ENCODE measurements at places on chromosomes 3 and 15.

- DNase-seq, result no peak
Measured at GRCh38 chr15:74193905-74194304, 8.7 kb downstream of the STRA6 start.

- DNase-seq, result no peak
Measured at GRCh38 chr15:82613747-82614146, 33.4 kb downstream of the CPEB1 start.

GRCh38 chr15:69973102-69973714 is 124.5 kb downstream of the TLE3 start:
- DNase-seq, result no peak

DNA sequence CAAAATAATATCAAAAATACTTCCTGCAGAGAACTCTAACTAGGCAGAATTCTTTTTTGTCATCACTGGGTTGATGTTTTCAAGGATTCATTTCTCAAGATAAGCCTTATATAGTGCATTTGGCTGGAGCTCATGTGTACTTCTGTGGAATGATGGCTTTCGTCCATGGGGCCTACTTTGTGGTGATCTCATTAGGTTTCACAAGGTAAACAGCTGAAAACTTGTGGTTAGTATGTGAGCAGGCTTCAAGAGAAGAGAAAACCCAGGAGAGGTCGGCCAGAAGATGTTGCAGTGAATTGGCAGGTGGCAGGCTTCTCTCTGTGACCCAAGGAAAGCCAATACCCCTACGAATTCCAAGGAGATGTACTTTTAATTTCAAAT is 121.4 kb upstream of the PHLDB2 start:
- DNase-seq, result peak; percentile 91

DNA sequence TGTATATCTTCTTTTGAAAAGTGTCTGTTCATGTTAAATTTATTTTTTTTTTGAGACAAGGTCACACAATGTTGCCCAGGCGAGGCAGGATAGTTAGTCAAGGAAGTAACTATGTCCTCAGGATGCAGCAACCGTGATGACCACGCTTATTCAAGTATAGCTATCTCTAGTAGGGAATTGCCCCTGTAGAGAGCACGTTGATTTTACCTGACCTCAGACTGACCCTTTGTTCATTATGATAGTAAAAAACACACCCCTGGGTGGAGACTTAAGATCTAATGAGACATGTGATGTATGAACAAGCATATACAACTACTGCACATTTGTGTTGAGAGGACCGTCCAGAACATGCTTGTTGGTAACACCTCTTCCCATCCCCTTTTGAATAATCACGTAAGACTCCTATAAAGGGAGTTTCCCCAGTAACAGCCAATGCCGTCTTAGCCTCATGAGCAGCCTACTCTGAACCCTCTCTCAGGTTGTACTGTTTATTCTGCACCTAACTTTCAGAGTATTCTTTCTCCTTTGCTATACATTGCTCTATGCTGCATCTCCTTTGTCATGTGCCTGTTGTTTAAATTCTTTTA is 32.9 kb downstream of the ZNF621 start:
- DNase-seq, result no peak

- no peak for DNase-seq
Measured at GRCh38 chr3:170640737-170641171, 54.9 kb upstream of the SLC7A14 start.

- peak; percentile 49 for DNase-seq
Measured at GRCh38 chr3:167735233-167736138, at the start of gene SERPINI1. SERPINI1 (plus strand) TSS chr3:167735721; CDS start chr3:167789129, 53,408 bp downstream.

- DNase-seq, result no peak
Measured at GRCh38 chr3:182178488-182179200, 466.9 kb downstream of the SOX2 start.

DNA sequence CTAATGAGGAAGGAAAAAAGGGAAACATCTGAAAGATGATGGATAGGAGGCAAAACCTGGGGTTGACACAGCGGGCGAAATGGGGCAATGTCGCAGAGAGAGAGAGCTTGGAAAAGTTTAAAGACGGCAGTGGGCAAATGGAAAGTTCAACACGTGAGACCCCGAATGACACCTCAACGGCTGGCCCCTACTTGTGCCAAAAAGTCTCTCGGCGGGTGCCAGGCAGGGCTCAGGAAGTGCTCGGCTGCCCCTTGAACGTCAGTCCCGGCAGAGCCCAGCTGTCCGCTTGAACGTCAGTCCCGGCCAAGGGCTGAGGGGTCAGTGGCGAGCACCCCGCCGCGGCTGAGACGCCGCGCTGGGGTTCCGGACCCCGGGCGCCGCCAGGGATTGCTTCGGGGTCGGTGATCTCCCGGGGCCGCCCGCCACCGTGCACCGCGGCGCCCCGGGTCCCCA is 658 bp downstream of the EOGT start:
- DNase-seq, result no peak

DNA sequence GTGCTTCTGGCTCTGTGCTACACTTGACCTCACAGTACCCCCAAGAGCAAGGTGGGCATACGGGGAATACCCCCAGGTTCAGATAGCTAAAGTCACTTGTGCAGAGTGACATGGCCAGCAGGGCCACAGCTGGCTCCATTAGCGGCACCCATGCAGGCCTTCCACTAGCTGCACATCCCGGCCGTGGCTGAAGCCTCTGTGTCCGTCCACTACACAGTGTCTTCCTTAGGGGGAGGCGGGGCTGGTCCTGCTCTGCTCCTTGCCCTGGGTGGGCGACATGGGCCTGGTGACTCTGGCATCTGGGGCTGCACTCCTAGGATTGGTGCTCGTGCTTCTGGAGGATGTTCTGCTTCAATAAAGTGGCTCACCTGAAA is 169.1 kb upstream of the IQSEC1 start:
- DNase-seq, result no peak

DNA sequence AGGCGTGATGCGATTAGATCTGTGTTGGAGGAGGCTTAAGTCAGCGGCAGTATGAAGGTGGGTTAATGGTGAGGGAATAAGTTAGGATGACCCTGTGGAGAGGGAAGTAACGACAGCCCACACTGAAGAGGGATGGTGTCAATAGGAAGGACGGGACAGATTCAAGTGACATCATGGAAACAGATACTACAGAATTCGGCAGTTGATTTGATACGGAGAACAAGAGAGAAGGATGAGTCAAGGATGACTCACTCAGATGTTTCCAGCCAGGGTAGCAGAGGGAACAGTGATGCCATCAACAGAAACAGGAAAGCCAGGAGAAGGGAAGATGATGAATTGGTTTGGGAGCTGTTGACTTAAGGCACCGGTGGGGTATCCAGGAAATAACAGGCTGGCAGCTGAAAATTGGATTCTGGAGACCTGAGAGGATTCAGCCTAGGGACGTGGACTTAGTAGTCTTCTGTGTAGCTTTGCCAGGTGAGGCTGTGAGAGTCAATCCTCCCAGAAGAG is 38.0 kb downstream of the SHC4 start:
- DNase-seq, result peak; percentile 59

DNA sequence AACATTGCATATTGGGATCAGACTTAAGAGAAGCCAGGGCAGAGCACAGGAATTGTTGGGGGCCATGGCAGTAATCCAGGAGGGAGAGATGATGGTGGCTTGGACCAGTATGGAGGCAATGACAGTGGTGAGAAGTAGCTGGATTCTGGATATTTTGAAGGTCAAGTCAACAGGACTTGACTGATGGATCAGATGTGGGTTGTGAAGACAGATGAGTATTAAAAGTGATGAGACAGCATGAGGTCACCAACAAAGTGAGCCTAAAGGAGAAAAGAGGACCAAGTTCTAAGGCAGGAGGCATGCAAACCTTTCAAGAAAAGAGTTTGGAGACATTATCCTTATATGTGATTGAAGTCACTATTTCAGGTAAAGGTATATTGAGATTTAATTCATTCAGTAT is 56.6 kb upstream of the TIPARP start:
- no peak for DNase-seq

GRCh38 chr3:146131616-146132410 is 29.2 kb downstream of the PLOD2 start:
- DNase-seq, result peak; percentile 64

DNA sequence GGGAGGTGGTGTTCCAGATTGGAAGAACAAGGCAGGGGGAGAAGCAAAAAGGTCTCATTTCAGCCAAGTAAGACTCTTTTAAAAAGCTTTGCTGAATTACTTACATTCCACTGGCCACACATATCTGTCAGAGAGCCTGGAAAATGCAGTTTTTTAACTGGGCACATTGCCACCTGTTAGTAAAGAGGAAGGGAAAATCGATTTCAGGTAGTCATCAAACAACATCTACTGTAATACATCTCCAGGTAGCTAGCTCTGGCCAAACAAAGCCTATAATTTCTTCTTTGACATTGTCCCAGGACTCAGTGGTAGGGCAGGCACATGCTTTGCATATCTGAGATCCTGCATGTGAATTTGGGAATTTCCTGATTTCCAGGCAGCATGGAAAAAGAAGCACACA is 480.7 kb upstream of the SUCLG2 start:
- no peak for DNase-seq

- DNase-seq, result no peak
Measured at GRCh38 chr3:150898046-150898754, 7.0 kb downstream of the MINDY4B start.

- peak; percentile 67 for DNase-seq
Measured at GRCh38 chr3:53776494-53777101, 69.6 kb downstream of the CHDH start.

DNA sequence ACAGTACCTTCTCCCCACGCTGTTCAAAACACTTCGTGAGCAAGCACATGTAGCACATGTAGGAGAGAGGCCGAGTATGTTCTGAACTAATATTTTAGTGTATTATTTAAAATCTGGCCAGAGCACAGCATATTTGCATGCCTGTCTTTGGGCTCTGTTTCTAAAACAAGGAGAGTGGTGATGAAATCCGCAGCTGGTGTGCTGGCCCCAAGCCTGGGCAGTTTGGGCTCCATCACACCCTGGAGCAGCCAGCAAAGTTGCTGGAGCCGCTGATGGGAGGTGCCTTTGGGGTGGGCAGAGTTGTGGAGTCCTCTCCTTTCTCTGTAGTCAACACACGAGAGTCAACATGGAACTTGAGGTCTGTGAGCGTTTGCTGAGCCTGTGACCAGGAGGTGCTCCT is 116.6 kb downstream of the SLCO3A1 start:
- no peak for DNase-seq

DNA sequence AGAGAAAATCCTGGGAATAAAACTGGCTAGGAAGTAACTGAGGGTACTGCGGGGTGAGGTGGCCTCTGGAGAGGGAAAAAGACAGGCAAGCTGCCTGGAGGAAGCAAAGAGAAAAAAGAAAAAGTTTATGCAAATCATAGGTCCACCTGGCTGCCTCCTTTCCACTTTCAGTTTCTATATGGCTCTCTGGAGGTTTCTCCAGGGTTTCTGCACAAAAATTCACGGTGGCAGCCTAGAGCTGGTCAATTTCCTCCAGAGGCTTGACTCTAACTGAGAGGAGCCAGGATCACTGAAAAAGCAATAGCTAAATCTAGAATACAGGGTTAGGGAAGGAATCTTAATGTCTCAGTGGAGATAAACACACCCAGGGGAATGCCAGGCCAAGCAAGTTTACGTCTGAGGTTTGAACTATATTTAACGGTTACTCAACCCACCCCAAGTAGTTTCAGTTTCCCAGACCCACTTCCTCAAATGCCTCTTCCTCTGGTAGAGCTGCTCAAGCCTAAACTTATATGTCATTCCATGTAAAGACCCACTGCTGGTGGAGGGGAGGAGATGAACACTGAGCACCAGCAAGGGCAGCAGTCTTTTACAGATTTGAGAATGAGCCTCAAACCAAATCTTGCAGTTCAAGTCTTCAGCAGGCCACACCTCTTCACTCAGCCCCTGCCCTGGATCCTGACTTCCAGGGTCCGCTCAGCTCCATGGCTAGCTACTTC is 5.7 kb downstream of the LYSMD2 start:
- no peak for DNase-seq

DNA sequence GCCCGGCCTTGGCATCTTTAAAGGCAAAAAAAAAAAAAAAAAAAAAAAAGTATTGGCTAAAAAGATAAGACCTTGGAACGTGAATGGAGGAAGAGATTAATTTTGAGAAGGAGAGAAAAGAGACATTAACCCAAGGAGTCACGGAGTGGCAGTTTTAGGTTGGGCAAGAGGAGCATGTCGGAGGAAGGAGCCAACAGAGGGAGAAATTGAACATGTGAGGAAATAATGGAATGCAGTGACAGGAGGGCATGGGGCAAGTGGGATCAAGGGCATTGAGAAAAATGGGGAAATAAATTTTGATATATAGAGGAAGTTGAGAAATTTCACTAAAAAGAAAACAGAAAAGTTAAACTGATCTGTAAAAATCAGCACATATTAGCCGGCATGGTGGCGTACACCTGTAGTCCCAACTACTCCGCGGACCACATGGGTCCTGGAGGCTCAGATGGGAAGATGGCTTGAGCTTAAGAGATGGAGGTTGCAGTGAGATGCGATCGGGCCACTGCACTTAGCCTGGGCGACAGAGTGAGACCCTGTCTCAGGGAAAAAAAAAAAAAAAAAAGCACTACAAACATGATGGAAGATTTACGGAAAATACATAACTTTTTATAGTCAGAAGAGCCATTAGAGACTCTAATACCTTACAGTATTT is 1.2 kb downstream of the HAUS2 start:
- DNase-seq, result no peak

GRCh38 chr3:167773584-167773983 is 38.1 kb downstream of the SERPINI1 start:
- DNase-seq, result no peak

DNA sequence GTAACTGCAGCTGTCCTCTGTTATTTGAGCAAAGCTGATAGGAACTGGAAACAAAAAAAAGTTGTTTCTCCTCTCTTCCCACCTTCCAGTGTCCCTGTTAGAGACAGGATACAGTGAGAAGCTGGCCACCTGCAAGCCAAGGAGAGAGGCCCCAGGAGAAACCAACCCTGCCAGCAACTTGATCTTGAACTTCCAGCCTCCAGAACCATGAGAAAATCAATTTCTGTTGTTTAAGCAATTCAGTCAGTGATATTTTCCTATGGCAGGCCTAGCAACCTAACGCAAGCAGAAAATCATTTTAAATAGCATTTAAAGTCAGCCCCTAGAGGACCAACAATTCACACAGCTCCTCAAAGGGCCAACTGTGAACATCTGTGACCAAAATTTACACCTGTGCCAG is 291.3 kb downstream of the OXSM start:
- DNase-seq, result no peak

GRCh38 chr3:135412475-135412874 is 553.1 kb upstream of the PPP2R3A start:
- no peak for DNase-seq

GRCh38 chr3:8336456-8336855 is 165.2 kb upstream of the LMCD1 start:
- DNase-seq, result no peak

DNA sequence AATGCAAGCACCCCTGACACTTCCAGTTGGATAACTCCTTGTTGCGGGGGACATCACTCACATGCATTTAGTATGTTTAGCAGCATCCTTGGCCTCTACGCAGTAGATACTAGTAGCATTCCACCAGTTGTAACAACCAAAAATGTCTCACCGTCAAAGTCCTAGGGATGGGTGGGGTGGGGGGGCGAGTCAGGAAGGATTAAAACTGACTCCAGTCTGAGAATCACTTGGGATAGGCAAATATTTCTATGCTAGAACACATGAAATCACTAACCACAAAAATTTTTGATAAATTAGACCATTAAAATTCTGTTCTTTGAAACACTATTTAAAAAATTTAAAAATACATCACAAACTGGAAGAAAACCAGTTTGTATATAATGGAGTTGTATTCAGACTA is 18.0 kb downstream of the ICE2 start:
- no peak for DNase-seq

Data from BJ (cell line).